ENCODE measurements at places on chromosomes 13 and 19. TPM values are rescaled to one million over a fixed set of nuclear protein-coding genes. Genes with fewer than 3 reads are reported as not detected.

SLC6A16 gene
- 4.3 TPM for total RNA-seq

HTR2A gene
- total RNA-seq, result 0.04 TPM

CAPN12 gene
- 3.0 TPM for total RNA-seq

TMC4 gene
- 2.8 TPM for total RNA-seq

EBI3 gene
- total RNA-seq, result 0.67 TPM

LGI4 gene
- 10.4 TPM for total RNA-seq

PCDH17 gene
- total RNA-seq, result 0.24 TPM

DCT gene
- not detected for total RNA-seq

GPR12 gene
- total RNA-seq, result not detected

ZNF446 gene
- total RNA-seq, result 7.4 TPM

OR7C1 gene
- not detected for total RNA-seq

CGB3 gene
- total RNA-seq, result not detected

INSL3 gene
- total RNA-seq, result 0.33 TPM

NPAS1 gene
- total RNA-seq, result 6.1 TPM

MADCAM1 gene
- total RNA-seq, result 0.70 TPM

SSC5D gene
- 0.48 TPM for total RNA-seq

BRSK1 gene
- 20.3 TPM for total RNA-seq

CCDC70 gene
- not detected for total RNA-seq

ATP4A gene
- not detected for total RNA-seq

SLC10A2 gene
- not detected for total RNA-seq

ITGBL1 gene
- not detected for total RNA-seq

SYNE4 gene
- total RNA-seq, result 14.4 TPM

ZNF829 gene
- total RNA-seq, result not detected

KDM4B gene
- total RNA-seq, result 18.5 TPM

IZUMO2 gene
- not detected for total RNA-seq

AMH gene
- 10.5 TPM for total RNA-seq

NRTN gene
- total RNA-seq, result 8.5 TPM

URI1 gene
- total RNA-seq, result 70.3 TPM

CARM1 gene
- 151 TPM for total RNA-seq

C3 gene
- total RNA-seq, result 13.4 TPM

NMRK2 gene
- total RNA-seq, result 59.4 TPM

NFIX gene
- total RNA-seq, result 0.03 TPM

NLRP12 gene
- total RNA-seq, result 16.1 TPM

SLC1A6 gene
- total RNA-seq, result 0.62 TPM

ZNF610 gene
- 8.6 TPM for total RNA-seq

POU4F1 gene
- not detected for total RNA-seq

ZNF415 gene
- total RNA-seq, result 5.5 TPM

GYS1 gene
- total RNA-seq, result 35.2 TPM

KLHL1 gene
- total RNA-seq, result not detected

GSX1 gene
- total RNA-seq, result not detected

SLC7A10 gene
- 2.4 TPM for total RNA-seq

DACH1 gene
- total RNA-seq, result 0.28 TPM

EDNRB gene
- total RNA-seq, result 32.9 TPM

RFX2 gene
- total RNA-seq, result 3.8 TPM

IL27RA gene
- total RNA-seq, result 8.8 TPM

ZNF540 gene
- total RNA-seq, result not detected

MATK gene
- 22.8 TPM for total RNA-seq

KLF1 gene
- total RNA-seq, result 0.76 TPM

SERP2 gene
- total RNA-seq, result 0.17 TPM

COL5A3 gene
- 0.62 TPM for total RNA-seq

CLEC17A gene
- total RNA-seq, result not detected

SYNGR4 gene
- not detected for total RNA-seq

All from H7 (cell line).